Head of caudate nucleus (tissue), 42 donors: ENCODE measurements at places on chromosomes 11 and 22.

GRCh38 chr11:102921587-102922220 is 33.8 kb downstream of the MMP13 start:
- DNase-seq, result no peak

GRCh38 chr11:86370922-86371594 is 3.6 kb upstream of the CCDC81 start:
- DNase-seq, result no peak

DNA sequence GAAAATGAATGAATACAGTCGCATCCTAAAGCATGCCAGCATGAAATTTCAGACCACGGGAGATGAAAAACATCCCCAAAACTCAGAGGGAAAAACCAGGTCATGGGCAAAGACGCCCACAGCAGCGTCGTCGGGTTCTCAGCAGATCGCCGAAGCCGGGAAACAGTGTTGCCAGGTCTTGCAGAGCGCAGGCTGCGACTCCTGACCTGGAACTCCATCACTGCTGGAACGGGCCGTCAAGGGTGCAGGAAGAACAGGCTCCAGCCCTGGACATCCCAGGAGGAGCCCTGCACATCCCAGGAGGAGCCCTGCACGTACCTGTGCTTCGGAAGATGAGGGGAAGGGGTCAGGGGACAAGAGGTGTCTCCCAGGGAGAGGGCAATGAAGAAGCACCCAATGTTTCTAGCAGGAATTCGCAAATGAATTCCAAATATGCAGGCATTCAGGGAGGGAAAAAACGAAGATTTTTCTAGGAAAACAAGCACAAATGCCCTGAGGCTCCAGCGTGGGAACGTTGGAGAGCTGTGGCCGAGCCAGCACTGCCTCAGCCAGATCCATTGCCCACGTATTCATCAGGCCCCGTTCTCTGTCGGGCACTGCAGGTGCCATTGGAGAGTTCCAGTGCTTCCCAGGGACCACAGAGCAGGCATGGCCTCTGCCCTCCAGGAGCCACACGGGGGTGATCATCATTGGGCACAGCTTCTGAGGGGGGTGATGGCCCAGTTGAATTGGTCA is 1110.4 kb downstream of the BRD1 start:
- DNase-seq, result no peak

GRCh38 chr11:94873916-94874540 is 99.3 kb downstream of the CWC15 start:
- no peak for DNase-seq

- no peak for DNase-seq
Measured at GRCh38 chr22:46635756-46636155, 15.6 kb downstream of the GRAMD4 start.

DNA sequence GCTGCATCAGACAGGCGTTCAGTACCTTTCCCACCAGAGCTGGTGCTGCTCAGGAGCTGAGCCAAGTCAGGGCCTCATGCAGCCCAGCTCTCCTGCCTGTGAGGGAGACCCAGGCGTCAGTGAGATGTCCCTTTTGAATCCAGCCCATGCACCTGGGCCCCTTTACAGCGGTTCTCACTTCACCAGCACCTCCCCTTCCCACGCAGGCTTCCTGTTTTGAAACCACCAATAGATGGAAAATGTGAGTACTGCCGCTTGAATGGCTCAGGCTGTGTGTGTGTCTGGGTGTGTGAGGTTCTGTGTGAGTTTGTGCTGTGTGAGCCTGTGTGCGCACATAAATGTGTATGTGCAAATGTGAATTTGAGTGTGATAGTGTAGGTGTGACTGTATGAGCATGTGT is 88.4 kb downstream of the UBASH3B start:
- DNase-seq, result no peak

DNA sequence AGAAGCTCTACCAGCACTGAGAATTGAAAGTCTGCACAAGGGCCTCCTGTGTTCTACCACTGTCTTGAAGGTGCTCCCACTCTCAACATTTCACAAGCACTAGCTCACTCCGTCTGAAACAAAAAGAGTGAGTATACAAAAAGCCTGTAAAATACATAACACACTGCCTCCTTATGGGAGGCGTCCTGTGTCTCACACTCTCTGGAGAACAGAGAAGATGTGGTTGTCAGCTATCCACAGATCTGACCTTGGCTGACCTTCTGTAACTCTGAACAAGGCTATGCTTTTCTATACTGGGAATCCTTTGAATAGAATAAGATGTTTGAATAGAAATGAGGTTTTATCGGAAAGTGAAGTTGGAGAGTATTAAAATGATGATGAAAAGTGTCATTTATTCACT is 171.3 kb upstream of the TMEM45B start:
- no peak for DNase-seq

- DNase-seq, result no peak
Measured at GRCh38 chr22:27385261-27385998, 416.1 kb downstream of the MN1 start.

DNA sequence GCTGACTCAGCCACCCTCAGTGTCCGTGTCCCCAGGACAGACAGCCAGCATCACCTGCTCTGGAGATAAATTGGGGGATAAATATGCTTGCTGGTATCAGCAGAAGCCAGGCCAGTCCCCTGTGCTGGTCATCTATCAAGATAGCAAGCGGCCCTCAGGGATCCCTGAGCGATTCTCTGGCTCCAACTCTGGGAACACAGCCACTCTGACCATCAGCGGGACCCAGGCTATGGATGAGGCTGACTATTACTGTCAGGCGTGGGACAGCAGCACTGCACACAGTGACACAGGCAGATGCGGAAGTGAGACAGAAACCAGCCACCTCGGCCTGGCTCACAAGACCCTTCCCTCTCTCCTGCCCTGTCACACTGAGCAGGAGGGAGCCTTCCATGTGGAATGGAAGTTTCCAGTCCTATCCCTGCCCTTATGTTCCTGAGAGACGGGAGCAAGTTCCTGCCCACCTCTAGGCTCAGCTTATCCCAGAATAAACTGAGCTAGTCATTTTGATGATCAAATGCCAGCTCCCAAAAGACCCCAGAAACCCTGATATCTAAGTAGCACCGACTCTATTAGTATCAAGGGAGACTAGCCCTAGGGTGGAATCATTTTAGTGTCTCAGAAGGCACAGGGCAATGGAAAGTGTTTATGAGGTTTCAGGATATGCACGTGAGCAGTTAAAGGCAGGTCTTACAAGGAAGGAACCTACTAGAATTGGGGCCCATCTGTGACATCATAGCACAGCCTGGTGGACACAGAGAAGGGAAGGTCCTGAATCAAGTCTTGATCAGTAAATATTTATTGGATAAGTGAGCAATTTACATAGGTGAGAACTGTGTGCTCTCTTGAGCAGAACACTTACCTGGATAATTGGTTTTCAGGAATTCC is 6.3 kb upstream of the IGLL5 start:
- DNase-seq, result no peak

DNA sequence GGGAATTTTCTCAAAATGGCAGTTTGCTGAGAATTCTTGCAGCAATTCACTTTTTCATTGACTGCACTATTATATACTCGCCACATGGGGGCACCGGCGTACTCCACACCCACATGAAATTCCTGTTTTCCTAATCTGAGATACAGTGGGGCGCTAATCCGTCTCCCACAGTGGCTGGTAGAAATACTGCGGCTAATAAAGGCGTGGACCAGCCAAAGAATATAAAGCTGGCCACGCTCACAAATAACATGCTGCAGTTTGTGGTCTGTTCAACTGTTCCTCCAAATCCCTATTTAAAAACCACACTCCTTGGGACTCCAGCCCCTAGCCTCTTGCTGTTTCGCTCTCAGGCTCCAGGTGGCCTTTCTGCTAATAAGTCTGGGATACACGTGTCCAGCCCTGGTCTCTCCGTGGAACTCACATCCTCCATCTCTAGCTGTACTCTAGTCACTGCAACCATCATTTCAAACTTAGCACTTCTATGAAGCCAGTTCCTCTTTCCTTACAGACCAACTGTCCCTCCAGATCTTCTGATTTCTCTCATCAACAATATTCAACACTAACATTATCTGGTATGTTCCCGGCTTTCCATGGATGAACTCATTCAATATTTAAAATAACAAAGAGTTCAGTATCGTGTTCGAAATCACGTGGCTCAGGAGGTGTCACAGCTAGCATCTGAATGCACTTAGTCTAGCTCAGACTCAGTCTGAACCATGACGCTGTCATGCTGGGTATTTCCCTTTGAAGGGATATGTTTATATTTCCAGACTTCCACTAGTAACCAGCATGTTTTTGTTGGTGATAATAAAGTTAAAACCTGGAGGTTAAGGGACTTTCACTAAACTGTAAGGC is 22.0 kb downstream of the TBRG1 start:
- DNase-seq, result peak; percentile 72

- DNase-seq, result no peak
Measured at GRCh38 chr11:134533511-134533910, 121.5 kb upstream of the B3GAT1 start.

DNA sequence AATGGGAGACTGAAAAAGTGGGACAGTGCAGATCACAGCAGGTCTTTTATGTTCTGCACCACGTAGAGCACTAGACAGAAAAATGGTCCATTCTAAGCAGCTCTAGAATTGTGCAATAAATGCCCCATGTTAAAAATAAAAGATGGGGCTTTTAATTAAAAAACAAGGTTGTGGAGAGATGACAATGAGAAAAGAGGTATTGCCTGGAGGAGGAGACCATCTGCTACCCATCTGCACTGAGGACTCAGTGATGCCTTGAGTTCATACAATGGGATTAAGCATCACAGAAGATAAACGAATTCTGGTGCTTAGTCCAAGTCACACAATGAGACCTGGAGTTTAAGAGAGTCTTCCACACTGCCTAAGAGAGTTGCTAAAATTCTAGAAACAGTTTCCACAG is 73.6 kb downstream of the PAK1 start:
- no peak for DNase-seq

DNA sequence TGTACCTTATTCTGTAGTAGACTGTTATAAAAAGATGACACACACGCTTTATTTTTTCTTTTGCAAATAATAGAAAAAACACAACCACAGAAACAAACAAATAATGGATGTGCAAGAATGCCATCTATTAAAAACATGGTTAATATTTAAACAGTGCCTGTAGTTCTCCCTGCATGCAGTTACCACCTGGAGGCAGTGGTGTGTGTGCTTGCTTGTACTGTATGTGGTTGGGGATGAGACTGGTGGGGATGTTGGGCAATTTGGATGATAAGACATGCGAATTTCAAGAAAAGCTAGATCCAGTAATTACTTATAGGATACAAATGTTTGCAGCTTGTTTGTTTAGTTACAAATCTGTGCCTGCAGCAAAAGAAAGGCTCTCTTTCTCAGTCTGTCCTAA is 3.6 kb downstream of the C11orf87 start:
- DNase-seq, result peak; percentile 69

DNA sequence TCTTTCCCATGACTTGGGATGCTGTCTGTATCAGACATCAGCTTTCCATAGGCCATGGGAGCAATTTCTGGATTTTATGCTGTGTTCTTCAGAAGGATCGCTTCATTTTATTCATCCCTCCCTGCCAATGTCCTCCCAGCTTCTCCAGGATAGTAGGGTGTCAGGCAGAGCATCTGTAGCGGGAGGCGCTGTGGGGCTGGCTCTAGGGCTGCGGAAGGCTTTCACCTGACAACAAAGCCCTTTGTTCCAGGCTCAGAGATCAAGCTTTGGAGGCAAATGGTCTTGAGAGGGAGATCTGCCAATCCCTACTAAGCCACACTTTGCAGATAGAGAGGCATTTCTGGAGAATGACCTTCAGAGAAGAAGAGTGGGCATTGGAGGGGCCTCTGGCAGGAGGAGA is 29.5 kb upstream of the FTH1 start:
- peak; percentile 85 for DNase-seq

- no peak for DNase-seq
Measured at GRCh38 chr22:25623310-25623734, 58.8 kb downstream of the GRK3 start.

DNA sequence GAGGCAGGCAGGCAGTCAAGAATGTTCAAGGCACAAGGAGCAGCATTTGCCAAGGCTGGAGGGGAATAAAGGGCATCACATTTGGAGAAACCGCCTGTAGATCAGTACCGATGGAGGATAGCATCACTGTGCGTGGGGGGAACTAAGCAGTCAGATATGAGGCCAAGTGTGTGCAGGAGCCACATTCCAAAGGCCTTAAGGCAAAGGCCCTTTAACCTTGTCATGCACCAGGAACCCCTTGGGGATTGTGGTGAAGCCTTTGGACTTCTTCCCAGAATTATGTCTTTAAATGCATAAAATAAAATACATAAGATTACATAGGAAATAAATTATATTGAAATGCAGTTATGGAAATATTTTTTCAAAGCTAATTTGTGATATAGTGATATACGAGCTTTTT is 532.1 kb downstream of the BUD13 start:
- DNase-seq, result no peak

DNA sequence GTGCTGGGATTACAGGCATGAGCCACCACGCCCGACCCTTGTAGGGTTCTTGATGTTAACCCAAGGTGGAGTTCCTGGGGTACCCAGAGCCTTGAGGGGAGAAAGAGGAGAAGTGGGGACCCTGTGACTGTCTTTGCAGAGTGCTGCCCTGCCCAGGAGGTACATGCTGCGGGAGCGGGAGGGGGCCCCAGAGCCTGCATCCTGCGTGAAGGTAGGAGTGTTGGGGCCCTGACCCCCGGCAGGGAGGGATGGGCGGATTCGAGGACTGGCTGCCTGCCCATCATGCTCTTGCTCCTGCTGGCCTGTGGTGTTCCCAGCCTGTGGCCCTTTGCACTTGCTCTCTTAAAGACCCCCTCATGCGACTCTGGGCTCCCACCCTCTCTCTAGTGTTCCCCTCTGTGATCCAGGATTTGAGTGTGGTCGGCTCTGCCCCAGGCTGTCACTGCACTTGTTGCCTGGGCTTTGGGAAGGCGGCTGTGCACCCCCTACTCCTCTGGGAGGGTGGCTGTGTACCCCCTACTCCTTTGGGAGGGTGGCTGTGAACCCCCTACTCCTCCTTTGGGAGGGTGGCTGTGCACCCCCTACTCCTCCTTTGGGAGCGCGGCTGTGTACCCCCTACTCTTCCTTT is 4.5 kb downstream of the SCO2 start:
- no peak for DNase-seq

GRCh38 chr11:57667736-57668433 is at the start of gene ZDHHC5:
ZDHHC5 (plus strand) TSS chr11:57668114; CDS start chr11:57673091, 4,977 bp downstream.
- peak; percentile 99 for DNase-seq

DNA sequence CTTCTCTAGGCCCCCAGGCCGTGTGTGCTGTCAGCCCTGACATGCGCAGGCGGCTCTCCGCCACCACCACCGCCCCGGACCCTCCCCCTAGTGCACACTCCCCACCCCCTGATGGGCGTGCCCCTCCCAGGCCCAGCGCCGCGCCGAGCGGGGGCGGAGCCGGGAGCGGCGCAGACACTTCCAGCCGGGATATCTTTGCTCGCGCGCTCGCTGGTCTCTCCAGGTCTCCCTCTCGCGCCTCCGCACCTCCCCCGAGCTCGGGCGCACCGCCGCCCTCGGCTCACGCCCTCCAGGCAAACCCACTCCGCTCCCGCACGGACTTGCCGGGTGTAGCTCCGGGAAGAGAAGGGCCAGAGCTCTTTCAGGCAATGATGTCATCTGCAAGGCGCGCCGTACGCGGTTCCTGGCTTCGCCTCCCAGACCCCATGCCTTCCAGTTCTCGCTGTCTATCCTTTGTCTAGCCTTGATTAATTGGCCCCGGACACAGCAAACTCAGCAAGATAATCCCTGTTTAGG is at the start of gene SCN3B:
Gene SCN3B, minus strand, starts transcription at position 59 of the 516 bp plus-strand sequence. CDS start 823 bp downstream, outside the sequence.
- DNase-seq, result peak; percentile 66

GRCh38 chr11:132111316-132111715 is 740.9 kb downstream of the NTM start:
- no peak for DNase-seq
